ENCODE measurements at places on chromosomes 2 and 18.

DNA sequence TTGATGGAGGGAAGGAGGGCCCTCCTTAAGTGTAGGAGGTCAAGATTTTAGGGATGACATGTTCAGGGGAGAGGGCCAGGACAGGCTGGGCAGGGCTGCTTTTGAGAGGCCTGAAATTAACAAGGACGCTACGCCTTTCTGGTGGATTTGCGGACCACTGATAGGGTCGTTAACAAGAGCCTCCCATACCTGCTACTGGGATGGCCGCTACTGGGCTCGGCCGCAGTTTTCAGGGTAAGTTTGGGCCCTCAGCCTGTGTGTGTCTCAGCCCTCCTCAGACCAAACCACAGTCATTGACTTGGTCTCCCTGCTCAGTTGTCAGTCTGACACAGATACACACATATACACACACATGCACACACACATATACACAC lies 180.9 kb downstream of the SMAD2 start:
- DNase-seq: no peak

- DNase-seq: no peak
Observed at GRCh38 chr2:75709297-75709696, 1.4 kb downstream of the GCFC2 start.

DNA sequence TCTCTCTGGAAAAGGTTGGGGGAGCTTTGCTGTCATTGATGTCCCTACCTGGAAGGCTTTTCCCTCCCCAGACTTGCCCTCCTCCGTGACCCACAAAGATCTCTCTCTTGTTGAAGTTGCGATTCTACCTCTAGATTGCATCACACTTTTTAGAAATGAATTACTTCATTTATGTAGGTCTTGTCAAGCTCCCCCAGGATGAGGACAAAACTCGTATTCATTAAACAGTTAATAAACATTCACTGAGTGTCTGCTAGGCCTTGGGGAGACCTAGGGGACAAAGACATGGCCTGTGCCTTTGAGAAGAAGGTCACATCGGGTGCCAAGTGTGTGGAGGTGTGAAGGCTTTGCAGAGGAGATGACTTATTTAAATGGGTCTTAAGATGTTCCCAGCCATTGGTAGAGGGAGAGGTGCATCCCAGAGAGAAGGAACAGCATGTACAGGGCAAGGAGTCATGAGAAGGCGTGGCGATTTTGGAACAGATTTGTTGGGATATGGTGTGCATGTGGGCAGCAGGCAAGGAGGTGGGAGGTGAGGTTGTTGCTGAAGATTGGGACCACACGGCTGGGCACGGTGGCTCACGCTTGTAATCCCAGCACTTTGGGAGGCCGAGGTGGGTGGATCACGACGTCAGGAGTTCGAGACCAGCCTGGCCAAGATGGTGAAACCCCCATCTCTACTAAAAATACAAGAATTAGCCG lies 9.8 kb upstream of the YWHAQ start:
- DNase-seq: no peak

DNA sequence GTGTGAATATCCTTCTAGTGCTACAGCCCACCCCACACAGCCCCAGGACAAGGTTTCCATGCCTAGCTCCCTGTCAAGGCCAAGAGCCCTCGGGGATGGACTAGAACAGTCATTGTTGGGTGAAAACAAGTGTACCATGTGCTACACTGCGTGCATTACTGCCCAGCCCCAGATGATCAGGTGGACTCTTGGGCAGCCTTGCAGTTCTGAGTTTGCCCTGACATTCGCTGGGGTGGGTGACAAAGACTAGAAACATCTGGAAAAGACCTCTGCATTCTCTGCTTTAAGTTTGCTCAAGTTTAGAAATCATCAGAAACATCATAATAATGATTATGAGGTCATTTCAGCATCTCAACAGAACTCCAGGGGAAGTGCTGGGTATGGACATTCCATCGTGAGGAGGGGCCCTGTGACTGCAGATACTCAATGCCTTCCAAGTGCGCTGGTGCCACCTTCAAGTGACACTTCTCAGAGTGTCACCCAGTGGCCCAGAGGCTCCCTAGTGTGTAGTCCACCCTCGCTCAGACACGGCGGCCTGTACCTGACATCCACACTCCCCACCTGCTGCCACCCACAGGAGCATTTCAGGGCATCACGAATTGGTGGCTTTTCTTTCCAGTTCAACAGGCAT lies 5.3 kb upstream of the PXDN start:
- DNase-seq: no peak

- no peak for DNase-seq
Observed at GRCh38 chr2:37523814-37524362, 147.6 kb downstream of the CDC42EP3 start.

DNA sequence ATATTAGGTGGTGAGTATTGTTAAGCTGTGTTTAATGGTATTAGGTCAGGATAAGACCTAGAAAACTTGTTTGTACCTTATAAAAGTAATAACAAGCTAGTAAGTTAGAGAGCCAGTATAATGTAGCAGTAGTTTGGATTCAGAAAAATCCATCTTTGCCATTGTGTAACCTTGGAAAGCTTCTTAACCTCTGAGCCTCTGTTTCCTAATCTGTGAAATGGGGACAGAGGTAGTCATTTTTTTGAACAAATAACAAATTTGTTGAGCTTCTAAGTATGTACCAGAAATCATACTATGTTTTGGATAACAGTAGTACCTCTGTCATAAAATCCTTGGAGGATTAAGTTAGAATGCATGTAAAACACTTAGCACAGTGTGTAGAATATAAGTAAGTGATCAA lies 12.5 kb downstream of the GLS start:
- no peak for DNase-seq

DNA sequence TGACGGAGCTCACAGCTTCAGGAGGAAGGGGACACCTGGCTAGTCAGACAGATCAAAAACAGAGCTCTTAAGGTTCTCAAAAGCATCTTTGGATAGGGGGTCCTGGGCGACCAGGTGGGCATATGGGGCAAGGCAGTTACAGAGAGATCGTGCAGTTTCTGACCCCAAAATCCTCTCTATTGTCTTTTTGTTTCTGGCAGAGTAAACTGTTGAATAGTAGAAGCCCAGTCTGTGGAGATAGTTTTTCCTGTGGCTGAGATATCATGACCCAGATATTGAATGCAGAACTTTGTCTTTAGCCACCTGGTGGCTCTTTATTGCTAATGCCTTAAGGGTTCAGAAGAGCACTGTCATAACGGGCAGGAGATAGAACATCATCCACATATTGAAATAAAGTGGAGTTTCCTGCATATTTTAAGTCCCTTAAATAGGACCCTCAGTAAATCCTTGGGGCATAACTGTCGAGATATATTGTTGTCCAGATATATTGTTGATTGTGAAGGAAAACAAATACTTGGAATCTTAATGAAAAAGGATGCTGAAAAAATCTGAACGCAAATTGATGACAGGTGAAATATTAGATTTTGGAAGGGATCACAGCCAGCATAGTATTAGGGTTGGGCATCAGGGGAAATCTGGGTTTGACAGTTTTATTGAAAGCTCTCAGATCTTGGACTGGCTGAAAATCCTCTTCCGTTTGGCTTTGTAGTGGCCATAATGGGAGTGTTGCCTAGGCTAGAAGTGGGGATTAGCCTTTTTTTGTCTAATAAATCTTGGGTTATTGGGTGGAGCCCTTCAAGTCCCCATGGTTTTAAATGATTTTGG lies 14.1 kb upstream of the ZDBF2 start:
- DNase-seq: no peak

DNA sequence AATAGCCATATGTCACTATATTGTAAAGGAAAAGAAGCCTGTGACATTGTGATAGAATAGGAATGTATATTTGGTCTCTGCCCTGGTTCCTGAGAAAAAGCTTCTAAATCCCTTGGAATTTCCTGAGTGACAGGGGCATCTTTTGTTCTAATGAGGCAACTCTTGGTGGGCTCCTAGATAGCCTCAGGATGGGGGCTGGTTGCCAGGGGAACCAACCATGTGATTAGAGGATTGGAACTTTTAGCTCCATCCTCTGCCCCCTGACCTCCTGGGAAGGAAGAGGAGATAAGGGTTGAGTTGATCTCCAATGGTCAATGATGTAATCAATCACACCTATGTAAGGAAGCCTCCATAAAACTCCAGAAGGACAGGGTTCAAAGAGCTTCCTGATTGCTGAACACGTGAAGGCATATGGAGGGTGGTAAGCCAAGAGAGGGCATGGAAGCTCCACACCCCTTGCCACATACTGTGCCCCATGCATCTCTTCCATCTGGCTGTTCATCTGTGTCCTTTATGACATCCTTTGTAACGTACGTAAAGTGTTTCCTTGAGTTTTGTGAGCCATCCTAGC lies 2.9 kb upstream of the ME2 start:
- DNase-seq: no peak

GRCh38 chr18:60675801-60676200 lies 303.2 kb upstream of the MC4R start:
- DNase-seq: no peak
